ENCODE measurements at places on chromosomes 4 and X. TPM values are rescaled to one million over a fixed set of nuclear protein-coding genes. Genes with fewer than 3 reads are reported as not detected.

DNA sequence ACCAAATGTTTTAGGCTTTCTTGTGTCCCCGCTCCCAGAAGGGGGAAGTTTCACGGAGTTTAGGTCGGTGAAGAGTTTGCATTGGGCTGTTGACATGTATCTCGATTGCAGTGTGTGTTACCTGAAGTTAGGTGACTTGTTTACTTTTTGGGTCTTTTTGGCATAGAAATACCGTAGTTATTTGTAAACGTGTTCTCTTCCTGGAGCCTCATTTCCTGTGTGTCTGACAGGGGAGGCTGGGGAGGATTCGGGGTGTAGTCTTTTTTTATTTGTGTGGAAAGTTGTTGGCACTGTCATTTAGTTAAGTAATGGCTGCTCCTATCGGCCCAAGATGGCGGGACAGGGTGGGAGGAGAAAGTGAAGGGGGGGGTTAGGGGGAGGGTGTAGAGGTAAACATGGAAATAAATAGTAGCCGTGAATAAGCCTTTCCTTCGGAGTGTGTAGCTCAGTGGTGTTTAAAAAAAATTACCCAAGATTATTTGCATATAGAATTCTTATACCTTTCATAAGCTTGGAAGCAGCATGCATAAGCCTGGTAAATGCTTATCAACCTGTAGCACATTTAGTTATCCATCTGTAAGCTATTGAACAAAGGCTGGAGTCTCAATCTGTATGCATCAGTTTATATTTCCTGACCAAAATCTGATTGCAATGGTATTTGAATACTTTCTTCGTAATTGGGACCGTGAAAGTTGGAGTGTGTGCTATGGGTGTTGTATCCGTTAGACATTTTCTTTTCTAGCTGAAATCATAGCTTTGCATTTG lies 1.6 kb downstream of the KDM6A start:
- no peak for DNase-seq

The FAM184B gene
- not detected for total RNA-seq

The GLRB gene
- total RNA-seq: 0.53 TPM

The F11 gene
- total RNA-seq: not detected

The ENPEP gene
- total RNA-seq: 0.99 TPM

DNA sequence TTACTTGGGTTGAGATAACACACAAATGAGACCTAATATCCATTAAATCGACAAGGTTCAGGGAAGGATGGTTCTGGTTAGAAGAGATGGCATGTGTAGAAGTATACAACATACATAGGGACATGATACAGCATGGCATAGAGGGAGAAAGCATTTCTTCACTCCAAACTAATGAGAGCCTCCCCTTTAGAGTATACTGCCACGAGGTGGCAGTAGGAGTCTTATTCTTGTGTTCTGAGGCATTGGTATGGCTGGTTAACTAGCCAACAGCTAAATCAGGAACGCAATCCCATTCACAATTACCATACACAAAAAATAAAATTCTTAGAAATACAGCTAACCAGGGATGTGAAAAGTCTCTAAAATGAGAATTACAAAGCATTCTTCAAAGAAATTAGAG lies 29.1 kb upstream of the TRO start:
- peak; percentile 10 for DNase-seq

DNA sequence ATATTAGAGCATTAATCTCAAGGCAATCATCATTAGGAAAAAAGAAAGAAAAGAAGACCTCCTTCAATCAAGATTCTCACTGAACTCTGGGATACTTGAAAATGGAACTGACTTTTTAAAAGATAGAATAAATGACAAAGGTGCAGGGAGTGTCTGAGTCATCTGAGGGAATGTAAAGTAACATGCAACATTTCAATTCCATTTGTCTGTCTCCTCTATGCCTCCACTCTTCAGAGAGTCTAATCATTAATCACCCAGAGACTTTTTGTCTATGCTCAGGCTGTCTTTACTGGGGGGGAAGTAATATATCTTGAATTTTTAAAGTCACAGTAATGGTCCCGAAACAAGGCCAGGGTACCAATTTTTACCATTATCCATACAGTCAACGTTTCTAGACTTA lies 55.0 kb upstream of the PACRGL start:
- DNase-seq: no peak

DNA sequence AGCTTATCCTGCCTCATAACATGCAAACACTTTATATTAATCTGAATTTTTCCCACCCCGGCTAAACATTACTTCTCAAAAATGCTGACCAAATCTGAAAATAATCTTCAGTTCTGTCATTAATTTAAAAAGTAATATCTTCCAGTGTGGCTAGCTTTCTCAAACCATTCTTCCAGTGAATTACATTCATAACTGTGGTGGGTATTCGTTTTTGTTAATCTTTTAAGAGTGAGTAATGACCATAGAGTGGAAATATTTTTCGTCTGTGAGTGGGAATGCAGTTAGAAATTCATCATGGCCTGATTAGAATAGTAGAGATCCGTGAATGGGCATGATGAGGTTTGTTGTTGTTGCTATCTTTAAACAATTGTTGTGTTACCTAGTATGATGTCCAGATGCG lies 138.6 kb upstream of the SFRP2 start:
- DNase-seq: no peak

The FAM114A1 gene
- 122 TPM for total RNA-seq

The GPR82 gene
- not detected for total RNA-seq

- DNase-seq: no peak
These were observed 26.6 kb upstream of the C4orf50 start for GRCh38 chr4:6044805-6045204.

- no peak for DNase-seq
These were observed 591 bp upstream of the ACSL4 start for GRCh38 chrX:109733613-109734083.

DNA sequence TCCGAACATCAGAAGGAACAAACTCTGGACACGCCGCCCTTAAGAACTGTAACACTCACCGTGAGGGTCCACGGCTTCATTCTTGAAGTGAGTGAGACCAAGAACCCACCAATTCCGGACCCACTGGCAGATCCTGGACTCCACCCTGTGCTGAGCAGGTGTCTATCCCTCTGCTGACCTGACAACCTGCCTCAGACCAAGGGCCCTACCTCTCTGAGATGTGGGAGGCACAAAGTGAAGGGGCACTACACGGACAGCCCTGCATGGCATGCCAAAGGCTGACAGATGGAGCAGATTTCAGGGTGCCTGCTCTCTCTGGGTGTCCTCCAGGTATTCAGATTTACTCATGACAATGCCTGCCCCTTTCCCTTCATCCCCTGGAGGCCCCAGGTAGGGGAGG lies 14.0 kb upstream of the HSFX1 start:
- no peak for DNase-seq

DNA sequence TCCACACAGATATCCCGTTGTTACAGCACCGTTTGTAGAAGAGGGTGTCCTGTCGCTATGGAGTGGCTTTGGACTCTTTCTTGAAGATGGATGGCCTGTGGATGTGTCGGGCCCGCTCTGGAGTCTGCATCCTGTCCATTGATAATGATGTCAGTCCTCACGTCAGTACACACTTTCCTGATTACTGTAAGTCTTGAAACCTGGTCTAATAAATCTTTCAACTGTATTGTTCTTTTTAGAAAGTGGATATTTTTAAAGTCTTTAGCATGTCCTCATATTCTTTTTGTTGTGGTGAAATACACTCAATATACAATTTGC lies 14.9 kb downstream of the MSANTD1 start:
- no peak for DNase-seq

DNA sequence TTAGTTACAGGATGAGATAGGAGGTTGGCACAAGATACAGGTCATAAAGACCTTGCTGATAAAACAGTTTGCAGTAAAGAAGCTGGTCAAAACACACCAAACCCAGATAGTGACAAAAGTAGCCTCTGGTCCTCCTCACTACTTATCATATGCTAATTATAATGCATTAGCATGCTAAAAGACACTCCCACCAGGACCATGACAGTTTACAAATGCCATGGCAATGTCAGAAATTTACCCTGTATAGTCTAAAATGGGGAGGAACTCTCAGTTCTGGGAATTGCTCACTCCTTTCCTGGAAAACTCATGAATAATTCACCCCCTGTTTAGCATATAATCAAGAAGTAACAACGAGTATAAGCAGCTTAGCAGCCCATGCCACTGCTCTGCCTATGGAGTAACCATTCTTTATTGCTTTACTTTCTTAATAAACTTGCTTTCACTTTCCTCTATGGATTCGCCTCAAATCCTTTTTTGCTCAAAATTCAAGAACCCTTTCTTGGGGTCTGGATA lies 1254.4 kb downstream of the PCDH7 start:
- DNase-seq: no peak

DNA sequence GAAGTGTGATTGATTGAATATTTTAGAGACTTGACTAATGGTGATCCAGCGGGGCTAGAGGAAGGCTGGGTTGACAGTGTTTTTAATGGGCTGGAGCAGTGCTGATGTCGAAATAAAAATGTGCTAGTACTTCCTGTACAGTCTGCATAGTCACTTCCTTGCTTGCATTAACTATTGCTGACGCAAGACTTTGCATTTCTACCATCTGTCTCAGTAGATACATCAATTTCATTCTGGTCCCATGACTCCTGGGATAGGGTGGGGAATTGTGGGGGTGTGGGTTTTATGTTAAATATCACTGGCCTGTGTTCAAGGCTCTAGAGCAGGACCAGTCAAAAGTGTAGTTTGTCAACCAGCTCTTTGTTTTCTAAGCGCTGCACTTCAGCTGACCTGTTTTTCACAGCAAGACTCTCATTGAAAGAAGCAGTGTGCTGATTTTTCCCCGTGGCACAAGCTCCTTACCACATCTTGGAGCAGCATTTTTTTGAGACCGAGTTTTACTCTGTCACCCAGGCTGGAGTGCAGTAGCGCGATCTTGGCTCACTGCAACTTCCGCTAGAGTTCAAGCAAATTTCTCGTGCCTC lies 35.2 kb upstream of the PHEX start:
- no peak for DNase-seq

DNA sequence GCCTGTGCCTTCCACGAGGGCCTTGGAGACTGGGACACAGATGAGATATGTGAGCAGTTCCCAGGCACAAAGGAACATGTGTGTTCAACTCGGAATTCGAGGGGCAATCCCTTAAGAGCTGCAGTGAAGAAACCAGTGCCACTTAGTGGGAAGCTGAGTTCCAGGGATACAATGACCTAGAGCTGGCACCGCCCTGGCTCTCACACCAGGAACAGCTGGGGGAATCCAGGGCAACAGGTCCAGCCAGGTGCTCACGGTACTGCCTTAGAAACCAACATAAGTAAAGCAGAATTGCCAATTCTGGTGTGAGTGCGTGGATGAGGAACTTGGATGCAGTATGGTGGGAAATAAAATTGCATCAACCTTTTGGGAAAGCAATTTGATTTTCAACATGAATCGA lies 122.9 kb downstream of the AFAP1 start:
- DNase-seq: no peak

DNA sequence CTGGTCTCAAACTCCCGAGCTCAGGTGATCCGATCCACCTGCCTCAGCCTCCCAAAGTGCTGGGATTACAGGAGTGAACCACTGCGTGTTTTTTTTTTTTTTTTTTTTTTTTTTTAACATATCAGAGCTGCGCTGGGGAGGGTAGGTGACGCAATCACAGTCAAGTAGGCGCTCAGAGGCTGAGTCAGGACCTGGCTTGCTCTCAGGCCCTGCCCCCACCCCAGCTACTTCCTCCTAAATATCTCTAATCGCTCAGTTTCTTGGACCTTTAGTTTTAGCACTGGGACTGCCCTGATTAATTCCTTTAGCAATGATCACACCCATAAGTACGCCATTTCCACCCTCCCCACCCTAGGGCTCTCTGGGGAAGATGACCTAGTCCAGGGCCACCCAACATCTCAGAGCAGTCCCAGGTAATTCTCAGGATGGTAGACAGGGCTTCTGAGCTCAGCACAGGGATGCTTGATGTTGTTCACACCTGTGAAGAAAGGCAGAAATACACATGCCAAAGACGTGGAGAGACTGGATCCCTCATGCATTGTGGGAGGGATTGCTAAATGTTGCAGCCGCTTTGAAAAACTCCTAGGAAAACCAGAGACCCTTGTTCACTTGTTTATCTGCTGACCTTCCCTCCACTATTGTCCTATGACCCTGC lies 50.2 kb downstream of the DDX3X start:
- DNase-seq: no peak

The PAGE1 gene
- total RNA-seq: not detected

- DNase-seq: peak; percentile 78
These were observed 23.8 kb upstream of the CD38 start for GRCh38 chr4:15754323-15754722.

- DNase-seq: no peak
These were observed 7.9 kb downstream of the RHOH start for GRCh38 chr4:40204507-40205258.

The PPP2R3B gene
- total RNA-seq: 27.7 TPM

DNA sequence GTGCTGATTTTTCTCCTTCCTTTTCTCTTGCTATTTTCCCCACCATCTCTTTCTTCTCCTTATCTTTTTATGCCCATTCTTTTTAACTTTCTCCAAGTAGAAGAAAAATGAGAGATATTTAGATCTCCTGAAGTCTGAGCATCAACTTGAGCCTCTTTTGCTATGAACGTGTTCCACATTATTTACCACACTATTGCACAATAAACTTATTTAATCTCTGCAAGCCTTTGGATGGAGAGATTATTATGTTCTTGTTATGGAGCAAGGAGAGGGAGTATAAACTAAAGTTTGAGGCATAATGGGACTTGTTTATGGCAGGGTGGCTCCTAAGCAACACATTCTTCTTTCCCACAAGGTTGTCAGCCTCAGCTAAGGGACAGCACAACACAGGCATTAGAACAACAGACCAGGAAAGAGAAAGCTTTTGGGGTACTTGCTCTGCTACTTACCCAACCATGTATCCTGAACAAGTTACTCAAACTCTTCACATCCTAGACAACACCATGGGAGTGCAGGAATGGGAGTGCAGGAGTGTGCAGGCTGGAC lies 365.5 kb upstream of the BOD1L1 start:
- DNase-seq: no peak

- DNase-seq: no peak
These were observed 12.1 kb upstream of the ING2 start for GRCh38 chr4:183492791-183493222.

The DGKK gene
- total RNA-seq: not detected

The ADH4 gene
- not detected for total RNA-seq

- DNase-seq: no peak
These were observed 122.1 kb downstream of the TBL1X start for GRCh38 chrX:9586992-9587392.

The CTAG1B gene
- not detected for total RNA-seq

The ZAR1 gene
- total RNA-seq: not detected

The ASB12 gene
- total RNA-seq: 2.0 TPM

- DNase-seq: no peak
These were observed 51.7 kb downstream of the SEPSECS start for GRCh38 chr4:25108556-25108955.

DNA sequence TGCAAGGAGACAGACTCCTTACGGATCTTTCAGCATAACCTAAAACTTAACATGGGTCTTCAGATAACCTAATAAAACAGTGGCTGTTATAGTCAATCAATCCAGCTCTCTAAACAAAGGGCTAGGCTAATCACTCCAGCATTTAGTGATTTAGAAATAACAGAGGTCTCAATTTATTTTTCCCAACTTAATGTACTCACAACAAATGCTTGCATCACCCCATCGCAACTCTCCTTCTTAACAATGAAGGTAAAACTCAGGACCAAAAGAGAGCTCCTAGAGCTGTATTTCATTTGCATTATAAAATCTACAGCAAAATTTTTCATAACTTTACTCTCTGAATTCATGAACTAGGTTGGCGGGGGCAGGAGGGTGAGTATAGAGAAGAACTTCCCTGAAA lies 1.1 kb downstream of the LIN54 start:
- no peak for DNase-seq

- DNase-seq: no peak
These were observed 136.5 kb downstream of the RNF150 start for GRCh38 chr4:140996766-140997165.

The HNRNPD gene
- 106 TPM for total RNA-seq

The OTC gene
- not detected for total RNA-seq

- no peak for DNase-seq
These were observed 396.2 kb downstream of the INPP4B start for GRCh38 chr4:142449771-142450373.

Data from glomerular endothelial cell (primary cell).